Smooth muscle cell of bladder (primary cell): ENCODE measurements at places on chromosomes 2 and 18. TPM values are rescaled to one million over a fixed set of nuclear protein-coding genes. Genes with fewer than 3 reads are reported as not detected.

The SANBR gene
- 10.1 and 11.7 TPM in 2 replicates for total RNA-seq

The LDLRAD4 gene
- 0.71 and 3.1 TPM in 2 replicates for total RNA-seq

The ITGB1BP1 gene
- total RNA-seq: 33.7 and 56.9 TPM in 2 replicates

The INSIG2 gene
- total RNA-seq: 6.1 and 10.7 TPM in 2 replicates

The CFC1 gene
- not detected in 2 replicates for total RNA-seq

The CDH19 gene
- not detected in 2 replicates for total RNA-seq

The SLC9A4 gene
- under 0.01 TPM in 1 of 2 replicates, not detected in the other for total RNA-seq

The RTKN gene
- 8.4 and 11.1 TPM in 2 replicates for total RNA-seq

The PTH2R gene
- under 0.01 TPM in 1 of 2 replicates, not detected in the other for total RNA-seq

The AGAP1 gene
- total RNA-seq: 6.5 and 10.8 TPM in 2 replicates

The ZNF532 gene
- 37.5 and 40.1 TPM in 2 replicates for total RNA-seq

The GRB14 gene
- total RNA-seq: 0.71 and 1.5 TPM in 2 replicates

The GMCL1 gene
- total RNA-seq: 5.7 and 8.5 TPM in 2 replicates

The POU3F3 gene
- total RNA-seq: not detected in 2 replicates

The LONRF2 gene
- 0.28 TPM in 2 replicates for total RNA-seq

The ABCB11 gene
- total RNA-seq: not detected in 2 replicates

The MBP gene
- total RNA-seq: 13.2 and 43.8 TPM in 2 replicates

The PFN4 gene
- 0.28 and 0.46 TPM in 2 replicates for total RNA-seq

The LAMA1 gene
- total RNA-seq: 11.7 and 55.3 TPM in 2 replicates

The ANKRD62 gene
- not detected in 2 replicates for total RNA-seq

The TRABD2A gene
- total RNA-seq: 4.7 and 6.4 TPM in 2 replicates

The MPP4 gene
- 0.65 and 1.1 TPM in 2 replicates for total RNA-seq

The ERBB4 gene
- total RNA-seq: under 0.01 TPM in 1 of 2 replicates, not detected in the other

The TMEM178A gene
- 1.3 and 1.7 TPM in 2 replicates for total RNA-seq

The FOSL2 gene
- total RNA-seq: 56.7 and 59.2 TPM in 2 replicates

The PJVK gene
- 1.8 and 2.1 TPM in 2 replicates for total RNA-seq

The PUM2 gene
- 26.7 and 30.1 TPM in 2 replicates for total RNA-seq

The TMEM17 gene
- 1.8 and 2.7 TPM in 2 replicates for total RNA-seq

The CCDC93 gene
- total RNA-seq: 23.8 and 26.5 TPM in 2 replicates

The ALPI gene
- total RNA-seq: not detected in 2 replicates
